SHP77 (cell line): ENCODE measurements at places on chromosomes 1 and 21.

- DNase-seq, result no peak
Observed at GRCh38 chr1:42784946-42785693, at the start of gene TMEM269. TSS of gene TMEM269 (plus strand) at chr1:42784991. CDS start at chr1:42789894, 4,903 bp downstream.

- no peak for DNase-seq
Observed at GRCh38 chr1:214285610-214286440, 4.9 kb downstream of the SMYD2 start.

DNA sequence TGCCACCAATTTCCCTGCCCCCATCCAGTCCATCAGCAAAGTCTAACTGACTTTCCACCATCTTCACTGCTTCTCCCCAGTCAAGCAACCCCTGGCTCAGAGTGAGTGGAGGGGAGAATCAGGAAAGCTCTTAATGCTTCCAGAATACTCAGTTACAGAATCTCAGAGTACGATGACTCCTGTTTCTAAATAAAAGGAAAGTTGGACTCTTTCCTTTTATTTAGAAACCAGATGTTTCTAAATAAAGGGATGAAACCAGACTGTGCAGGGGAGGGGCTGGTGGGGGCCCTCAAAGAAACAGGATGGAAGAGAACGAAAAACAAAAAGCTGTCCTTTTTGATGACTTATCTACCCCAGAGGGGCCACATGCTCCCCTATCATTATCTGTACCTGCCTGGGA, 85.2 kb upstream of the PPM1J start:
- no peak for DNase-seq

DNA sequence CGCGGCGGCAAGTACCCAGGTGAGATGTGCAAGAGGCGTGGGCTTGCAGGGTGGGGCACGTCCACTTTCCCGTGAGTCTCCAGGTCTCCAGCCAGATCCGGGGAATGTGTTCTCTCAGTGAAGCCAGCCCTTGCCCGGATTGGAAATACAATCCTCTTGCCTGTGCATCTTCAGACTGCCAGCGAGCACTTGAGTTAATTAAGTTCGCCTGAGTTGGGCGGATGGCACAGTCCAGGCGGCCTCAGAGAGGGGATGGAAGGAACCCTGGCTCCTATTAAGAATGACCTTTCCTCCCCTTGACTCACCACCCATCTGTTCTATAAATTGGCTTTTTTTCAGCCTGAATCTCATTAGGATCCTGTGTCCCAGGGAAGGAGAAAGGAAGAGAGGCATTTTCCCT, 33.3 kb upstream of the CNTN2 start:
- DNase-seq, result no peak

- no peak for DNase-seq
Observed at GRCh38 chr1:243459059-243459458, 203.2 kb downstream of the SDCCAG8 start.

GRCh38 chr1:226495716-226496115, 52.8 kb upstream of the STUM start:
- DNase-seq, result no peak

DNA sequence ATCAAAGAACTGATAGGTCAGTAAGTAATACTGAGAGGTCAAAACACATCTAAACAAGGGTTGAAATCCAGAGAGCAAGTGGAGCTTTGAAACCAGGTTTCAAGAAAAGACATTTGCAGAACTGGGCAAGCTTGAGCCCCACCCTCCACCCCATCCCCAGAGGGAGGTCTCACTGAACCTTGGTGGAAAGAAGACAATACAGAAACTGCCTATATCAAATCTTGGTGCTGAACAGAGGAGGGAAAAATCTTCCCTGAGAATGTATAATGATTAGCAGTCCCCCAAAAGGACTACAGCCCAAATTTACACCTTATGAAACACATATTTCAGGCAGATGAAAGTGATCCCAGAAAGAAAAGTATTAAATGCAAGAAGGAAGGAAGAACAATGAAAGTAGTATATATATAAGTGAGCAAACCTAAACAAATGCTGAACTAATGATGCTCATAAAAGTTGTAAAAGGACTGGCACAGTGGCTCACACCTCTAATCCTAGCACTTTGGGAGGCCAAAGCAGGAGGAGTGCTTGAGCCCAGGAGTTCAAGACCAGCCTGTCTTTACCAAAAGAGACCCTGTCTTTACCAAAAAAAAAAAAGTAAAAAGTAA, 12.4 kb downstream of the ZBTB17 start:
- DNase-seq, result no peak

DNA sequence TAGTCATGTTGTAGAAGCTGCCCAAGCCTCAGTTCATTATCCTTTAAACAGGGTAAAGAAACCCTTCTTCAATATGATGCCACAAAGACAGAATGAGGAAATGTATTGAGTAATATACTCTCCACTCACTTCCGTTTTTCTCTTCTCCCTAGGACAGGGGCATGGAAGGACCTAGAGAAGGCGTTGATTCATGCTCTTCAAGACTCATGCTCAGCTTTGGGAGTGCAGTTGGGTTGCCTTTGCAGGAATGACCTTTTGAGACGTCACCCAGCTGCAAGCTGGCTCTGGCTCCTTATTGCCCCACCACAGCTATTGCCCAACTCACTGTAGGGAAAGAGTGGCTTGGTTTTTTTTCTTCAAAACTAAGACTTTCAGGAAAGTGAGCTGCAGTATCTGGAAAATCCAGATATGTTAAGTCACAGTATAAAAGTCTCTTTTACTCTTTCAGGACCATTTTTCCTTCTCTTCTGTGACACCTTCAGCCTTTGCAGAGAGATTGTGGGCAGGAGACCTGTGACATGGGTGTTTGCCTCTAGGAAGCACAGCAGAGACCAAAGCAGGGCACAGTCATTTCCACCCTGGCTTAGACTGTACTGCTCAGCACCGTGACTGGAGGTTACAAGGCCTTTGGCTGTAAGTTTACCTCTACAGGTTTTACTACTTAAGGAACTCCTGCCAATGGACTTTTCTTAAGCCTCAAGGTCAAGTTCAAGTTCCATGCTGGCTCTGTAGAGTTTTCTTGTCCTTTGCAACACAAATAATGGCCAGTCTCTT, 39.5 kb downstream of the XCL2 start:
- no peak for DNase-seq

DNA sequence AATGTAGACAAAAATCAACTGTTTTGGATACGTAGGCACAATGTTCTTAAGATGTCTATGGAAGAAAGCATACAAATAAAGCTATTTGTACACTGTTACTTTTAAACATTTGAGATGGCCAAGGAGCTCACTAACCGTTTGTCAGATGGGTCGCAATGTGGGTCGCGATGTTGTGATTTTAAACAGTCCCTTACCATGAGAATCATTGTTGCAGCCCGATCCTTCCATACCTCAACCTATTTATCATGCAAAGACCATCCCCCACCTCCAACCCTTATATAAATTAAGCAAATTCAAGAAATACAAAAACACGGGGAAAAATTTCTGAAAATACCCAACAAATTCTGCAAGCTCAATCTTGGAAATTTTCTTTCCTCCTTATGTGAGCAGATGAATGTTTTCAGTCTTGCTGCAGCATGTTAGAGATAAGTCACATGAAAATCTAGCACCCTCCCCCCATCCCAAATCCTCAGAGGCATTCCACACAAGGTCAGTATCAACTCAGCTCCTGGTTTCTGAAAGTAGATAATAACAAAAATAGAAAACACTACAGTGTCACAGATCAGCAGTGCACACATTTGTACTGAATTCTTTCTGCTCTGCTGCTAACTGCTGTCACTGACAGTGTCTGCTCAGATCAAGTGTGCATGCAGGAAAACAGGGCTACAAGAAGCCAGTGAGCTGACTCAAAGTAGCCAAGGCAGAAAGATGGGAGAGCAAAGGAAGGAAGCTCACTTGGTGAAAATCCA, 92.9 kb upstream of the TTC39A start:
- no peak for DNase-seq

DNA sequence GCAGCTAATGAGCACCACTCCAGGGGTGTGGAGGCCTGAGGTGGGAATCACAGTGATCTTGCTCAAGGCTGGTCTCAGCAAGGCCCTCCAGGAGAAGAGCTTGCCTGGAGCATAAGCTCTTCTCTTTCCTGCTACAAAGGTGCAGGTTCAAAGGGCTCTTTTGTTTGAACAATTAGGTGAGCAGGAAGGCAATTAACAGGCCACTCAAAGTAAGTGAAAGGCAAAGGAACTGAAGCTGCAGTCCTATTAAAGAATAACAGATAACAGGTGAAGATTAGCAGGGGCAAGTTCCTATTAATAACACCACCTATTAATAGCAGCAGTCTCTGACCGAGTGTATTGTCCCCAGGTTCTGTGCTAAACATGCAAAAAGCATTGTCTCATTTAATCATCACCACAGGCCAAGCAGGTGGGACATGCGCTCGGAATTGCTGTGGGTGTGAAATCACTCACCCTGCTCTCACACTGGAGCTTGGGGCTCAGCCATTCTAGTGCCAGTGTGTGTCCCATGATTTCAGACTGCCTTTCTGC, 113.8 kb downstream of the RHOU start:
- no peak for DNase-seq

- DNase-seq, result no peak
Observed at GRCh38 chr1:177333936-177334595, 163.3 kb downstream of the BRINP2 start.

GRCh38 chr1:108554682-108555427, 5.0 kb upstream of the EEIG2 start:
- no peak for DNase-seq

GRCh38 chr1:112888630-112889029, 67.4 kb downstream of the SLC16A1 start:
- DNase-seq, result no peak

DNA sequence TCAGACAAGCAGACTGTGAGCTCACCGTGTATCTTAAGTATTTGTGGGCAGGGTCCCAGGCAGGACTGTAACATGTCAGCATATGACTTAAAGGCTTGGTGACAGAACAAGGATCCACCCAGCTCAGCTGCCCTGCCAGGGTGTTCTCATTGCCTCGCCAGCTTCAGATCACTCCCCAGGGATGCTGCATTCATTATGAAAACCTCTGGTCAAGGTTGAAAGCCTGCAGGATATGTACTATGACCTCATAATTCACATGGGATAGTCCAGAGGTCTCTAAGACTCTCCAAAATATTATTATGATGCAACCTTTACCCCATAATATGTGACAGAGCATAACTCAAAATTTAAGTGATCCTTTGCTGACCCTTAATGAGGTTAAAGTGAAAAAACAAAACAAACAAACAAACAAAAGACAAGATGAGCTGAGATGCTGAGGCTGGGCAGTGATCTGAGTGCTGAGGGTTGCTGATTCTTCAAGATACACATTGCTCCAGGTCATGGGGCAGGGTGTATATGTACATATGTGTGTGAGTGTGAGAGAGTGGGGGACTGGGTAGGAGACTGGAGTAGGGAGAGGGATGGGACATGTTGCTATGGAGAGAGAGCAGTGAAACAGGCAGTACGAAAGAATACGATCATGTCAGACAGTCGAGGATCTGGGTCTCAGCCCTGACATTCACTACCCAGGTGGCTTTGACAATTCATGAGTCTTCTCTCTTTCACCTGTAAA, 98.8 kb upstream of the DUSP10 start:
- no peak for DNase-seq

- DNase-seq, result no peak
Observed at GRCh38 chr1:47866601-47867437, 130.4 kb downstream of the TRABD2B start.

GRCh38 chr1:187577610-187578009, 748.9 kb downstream of the PLA2G4A start:
- DNase-seq, result no peak

GRCh38 chr1:11237356-11237755, 25.0 kb downstream of the MTOR start:
- no peak for DNase-seq

- no peak for DNase-seq
Observed at GRCh38 chr1:223245411-223245810, 102.4 kb upstream of the TLR5 start.

DNA sequence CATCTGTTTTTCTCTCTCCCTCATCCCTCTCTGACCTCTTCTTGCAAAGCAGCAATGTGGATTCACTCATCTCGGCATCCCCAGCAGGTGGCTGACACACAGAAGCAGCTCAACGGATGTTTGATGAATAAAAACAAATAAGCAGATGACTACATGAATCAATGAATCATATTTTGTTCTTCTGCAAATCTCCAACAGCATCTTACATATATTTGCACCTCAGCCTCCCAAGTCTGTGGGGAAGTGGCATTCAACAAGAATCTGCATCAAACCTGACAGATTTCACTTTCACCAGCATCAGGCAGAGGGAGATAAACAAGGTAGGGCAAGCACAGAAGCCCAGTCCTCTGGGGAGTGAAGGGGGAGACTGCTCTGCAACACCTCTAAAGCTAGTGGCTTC, 34.0 kb downstream of the CAPN8 start:
- DNase-seq, result no peak

- DNase-seq, result no peak
Observed at GRCh38 chr1:37746806-37747205, 18.1 kb downstream of the EPHA10 start.

GRCh38 chr1:169348383-169349036, 19.1 kb downstream of the NME7 start:
- peak; percentile 27 for DNase-seq

GRCh38 chr1:56404561-56405030, 174.8 kb downstream of the PLPP3 start:
- no peak for DNase-seq

GRCh38 chr1:228882041-228882770, 146.9 kb downstream of the RHOU start:
- no peak for DNase-seq

GRCh38 chr1:41722184-41722583, 196.5 kb downstream of the HIVEP3 start:
- no peak for DNase-seq

GRCh38 chr21:33121715-33122475, 52.0 kb downstream of the OLIG1 start:
- DNase-seq, result no peak

- DNase-seq, result no peak
Observed at GRCh38 chr1:182071924-182072323, 10.4 kb upstream of the ZNF648 start.

DNA sequence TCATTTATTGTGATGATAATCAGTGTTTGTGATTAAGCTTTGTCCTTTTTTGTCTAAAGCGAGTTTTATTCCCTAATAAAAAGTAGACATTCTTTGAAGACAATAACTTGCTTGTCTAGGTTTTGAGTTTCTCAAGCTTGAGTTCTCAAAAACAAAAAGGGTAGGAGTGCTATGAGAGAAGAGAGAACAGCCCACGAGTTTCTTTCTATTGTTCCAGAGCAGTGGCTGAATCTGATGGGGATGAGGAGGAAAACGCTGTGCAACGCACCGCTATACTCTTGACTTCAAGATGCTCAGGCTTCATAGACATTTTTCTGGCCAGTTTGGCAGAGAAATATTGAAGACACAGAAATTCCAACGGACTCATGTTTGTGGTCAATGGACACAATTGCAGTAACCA, 669.8 kb upstream of the B3GALT2 start:
- DNase-seq, result no peak
